Left lung (tissue), 14 donors: ENCODE measurements at places on chromosomes 7 and 10. TPM values are rescaled to one million over a fixed set of nuclear protein-coding genes. Genes with fewer than 3 reads are reported as not detected.

- no peaks in the 10 kb centered on the region for H3K4me1 ChIP-seq
- no peaks in the 10 kb centered on the region for H3K36me3 ChIP-seq
- H3K27ac ChIP-seq = no peak overlapping the region
- H3K27me3 ChIP-seq = no peaks in the 10 kb centered on the region
- no peak overlapping the region for H3K4me3 ChIP-seq
Observed at GRCh38 chr7:24939416-24939815, 40.6 kb downstream of the OSBPL3 start.

GRCh38 chr10:67818323-67818722, 19.7 kb downstream of the DNAJC12 start:
- no peak for DNase-seq
- H3K36me3 ChIP-seq = no peaks in the 10 kb centered on the region
- no peak overlapping the region for H3K4me3 ChIP-seq
- no peaks in the 10 kb centered on the region for H3K27me3 ChIP-seq
- H3K4me1 ChIP-seq = no peaks in the 10 kb centered on the region
- H3K27ac ChIP-seq = no peak overlapping the region

DNA sequence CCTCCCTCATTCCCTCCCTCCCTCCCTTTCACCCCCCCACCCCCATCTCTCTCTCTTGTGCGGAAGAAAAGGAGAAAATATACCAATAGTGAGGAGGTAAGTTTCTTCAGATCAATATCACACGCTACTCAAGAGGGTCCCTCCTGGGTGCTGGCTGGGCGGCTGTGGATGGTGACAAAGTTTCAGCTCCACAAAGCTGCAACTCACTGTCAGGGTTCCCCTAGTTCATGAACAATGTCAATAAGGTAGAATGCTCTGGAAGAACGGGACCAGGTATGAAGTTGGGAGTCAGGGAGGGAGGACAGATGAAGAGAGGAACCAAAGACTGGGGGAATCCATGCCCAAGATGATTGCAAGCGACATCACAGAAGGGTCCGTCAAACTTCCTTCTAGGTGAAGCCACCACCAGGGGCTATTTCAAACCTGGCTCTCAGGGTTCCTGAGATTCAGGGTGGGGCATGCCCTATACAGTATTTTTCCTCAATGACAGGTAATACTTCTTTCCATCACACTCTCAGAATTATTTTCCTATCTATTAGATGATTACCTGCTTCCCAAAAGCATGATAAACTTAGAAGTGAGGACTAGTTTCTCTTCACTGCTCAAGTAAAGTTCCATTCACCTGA, 1.4 kb upstream of the PDE1C start:
- peaks cover 9% of the 10 kb centered on the region for H3K27me3 ChIP-seq
- no peaks in the 10 kb centered on the region for H3K36me3 ChIP-seq
- H3K4me3 ChIP-seq = peak overlapping the region; percentile 37
- DNase-seq = no peak
- H3K4me1 ChIP-seq = no peaks in the 10 kb centered on the region
- no peak overlapping the region for H3K27ac ChIP-seq

- H3K4me3 ChIP-seq = no peak overlapping the region
- H3K4me1 ChIP-seq = no peaks in the 10 kb centered on the region
- H3K27me3 ChIP-seq = no peaks in the 10 kb centered on the region
- peak overlapping the region; percentile 18 for H3K27ac ChIP-seq
- DNase-seq = no peak
- H3K36me3 ChIP-seq = no peaks in the 10 kb centered on the region
Observed at GRCh38 chr10:31586723-31587638, 268.0 kb downstream of the ZEB1 start.

DNA sequence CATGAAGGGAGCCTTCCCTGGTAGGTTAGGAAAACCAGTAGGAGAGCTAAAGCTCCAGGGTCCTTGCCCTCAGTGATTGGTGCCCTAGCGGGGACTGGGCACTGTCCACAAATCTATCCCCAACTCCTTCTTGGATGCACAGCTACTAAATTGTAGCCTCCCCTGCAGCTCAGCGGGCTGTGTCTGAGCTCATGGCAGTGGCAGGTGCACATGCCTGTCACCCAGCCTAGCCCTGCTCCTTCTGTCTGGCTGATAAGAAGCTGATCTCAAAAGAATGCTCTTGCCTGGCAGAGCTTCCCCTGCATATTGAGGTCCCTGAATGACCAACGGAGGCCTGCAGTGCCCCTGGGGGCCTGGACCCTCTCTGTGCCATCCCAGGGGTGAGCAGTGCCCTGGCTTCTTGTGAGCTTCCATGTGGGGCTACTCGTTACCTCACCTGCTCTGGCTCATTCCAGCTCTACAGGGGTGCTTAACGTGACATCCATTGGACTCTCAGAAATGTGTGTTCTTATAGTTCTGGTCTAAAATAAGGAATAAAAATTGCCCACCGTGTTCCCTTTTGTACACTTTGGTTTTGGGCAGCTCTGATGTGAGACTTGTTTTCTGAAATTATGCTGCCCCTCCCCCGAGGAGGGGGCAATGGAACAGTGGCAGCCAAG, 59.8 kb upstream of the ANTXRL start:
- H3K27ac ChIP-seq = no peak overlapping the region
- no peak for DNase-seq
- H3K36me3 ChIP-seq = no peaks in the 10 kb centered on the region

The TDRD1 gene
- total RNA-seq = 0.29 TPM
